ENCODE measurements at places on chromosomes 3 and 15.

- DNase-seq, result no peak
Measured at GRCh38 chr3:175716446-175716845, 857.3 kb downstream of the NAALADL2 start.

DNA sequence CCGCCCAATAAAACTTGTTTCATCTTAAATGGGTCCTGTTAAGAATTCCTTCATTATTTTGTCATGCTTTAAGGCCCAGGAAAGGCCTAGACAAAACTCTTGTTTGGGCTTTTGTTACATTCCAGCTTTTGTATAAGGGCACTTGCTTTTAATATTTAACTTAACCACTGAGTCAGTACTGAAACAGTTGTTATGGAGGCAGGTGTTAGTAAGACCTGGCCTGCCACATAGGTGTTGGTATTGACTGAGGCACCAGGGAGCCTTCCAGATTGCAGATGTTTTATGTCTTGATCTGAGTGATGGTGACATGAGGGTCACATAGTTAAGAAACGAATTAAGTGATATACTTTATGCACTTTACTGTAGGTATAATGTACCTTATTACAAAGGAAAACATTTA, 274.9 kb upstream of the TGFBR2 start:
- DNase-seq, result peak; percentile 33

DNA sequence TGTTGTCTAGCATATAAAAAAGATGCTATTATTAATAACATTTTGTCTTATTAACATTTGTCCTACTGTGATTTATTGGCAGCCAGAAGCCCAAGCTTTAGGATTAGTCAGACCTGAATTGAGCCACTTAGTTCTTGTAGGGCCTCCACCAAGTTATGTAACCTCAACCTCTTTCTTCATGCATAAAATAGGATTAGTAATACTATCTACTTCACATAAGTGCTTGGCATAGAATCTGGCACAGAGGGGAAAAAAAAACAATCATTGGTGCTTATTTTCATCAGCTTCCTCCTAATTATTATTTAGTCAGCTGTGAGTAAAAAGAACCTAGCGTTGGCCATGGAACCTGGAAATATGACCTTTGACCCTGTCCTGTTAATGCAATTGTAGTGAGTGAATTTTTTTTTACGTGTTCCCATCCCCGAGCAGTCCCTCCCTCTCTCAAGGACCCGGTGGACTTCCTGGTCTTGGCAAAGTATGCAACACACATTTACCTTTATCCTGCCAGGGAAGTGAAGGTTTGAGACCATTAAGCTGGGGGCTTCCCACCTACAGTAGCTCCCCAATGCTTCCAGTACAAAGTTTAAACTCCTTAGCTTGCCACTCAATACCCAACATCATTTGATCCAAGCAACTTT, 136.8 kb downstream of the FHIT start:
- no peak for DNase-seq

DNA sequence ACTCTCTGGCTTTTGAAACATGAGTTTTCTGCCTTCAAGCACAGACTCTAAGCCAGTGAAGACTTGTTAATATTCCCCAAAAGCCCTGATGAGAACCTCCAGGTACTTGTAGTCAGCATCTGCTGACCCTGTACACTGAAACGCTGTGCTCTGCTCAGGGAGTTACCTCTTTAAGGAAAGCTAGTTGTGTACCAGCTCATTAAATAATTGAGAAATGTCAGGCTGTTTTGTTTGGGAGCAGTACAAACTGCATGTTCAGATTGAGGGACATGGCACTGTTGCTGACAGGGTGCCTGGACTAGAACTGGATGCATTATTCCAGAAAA, 21.7 kb downstream of the UPK1B start:
- DNase-seq, result no peak

- peak; percentile 56 for DNase-seq
Measured at GRCh38 chr15:73924171-73924921, 1.9 kb upstream of the LOXL1 start.

DNA sequence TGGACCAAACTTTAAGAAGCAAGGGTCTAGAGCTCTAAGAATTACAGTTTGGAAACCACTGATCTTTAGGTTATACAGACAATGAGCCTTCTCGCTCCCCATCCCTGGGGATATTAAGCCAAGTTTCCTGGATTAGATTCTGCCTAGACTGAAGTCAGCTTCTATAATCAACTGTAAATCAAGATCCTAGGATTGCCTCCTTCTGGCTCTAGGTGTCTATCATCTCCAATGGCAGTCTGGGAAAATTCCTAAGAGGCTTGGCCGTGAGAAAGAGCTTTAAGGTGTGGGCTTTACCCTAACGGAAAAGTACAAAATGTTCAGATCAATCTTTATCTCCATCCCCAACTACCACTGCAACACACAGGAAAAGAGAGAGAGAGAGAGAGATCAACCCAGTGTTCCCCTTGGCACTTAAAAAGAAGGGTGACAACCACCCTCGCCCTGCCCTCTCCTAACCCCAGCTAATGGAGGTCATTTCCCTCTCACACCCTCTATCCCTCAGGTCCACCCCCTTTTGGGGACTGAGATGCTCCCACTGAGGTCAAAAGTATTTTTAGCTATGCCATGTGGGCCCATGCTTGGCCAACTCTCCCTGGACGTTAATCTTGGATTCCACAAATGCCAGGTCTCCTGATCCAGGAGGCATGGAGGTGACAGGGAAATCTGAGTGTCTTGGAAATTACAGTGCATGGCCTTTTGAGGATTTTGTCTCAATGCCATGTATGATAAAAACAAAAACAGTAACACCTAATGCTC, 202.8 kb upstream of the BCL6 start:
- no peak for DNase-seq

- peak; percentile 8 for DNase-seq
Measured at GRCh38 chr3:45599984-45600650, 5.6 kb downstream of the LIMD1 start.

DNA sequence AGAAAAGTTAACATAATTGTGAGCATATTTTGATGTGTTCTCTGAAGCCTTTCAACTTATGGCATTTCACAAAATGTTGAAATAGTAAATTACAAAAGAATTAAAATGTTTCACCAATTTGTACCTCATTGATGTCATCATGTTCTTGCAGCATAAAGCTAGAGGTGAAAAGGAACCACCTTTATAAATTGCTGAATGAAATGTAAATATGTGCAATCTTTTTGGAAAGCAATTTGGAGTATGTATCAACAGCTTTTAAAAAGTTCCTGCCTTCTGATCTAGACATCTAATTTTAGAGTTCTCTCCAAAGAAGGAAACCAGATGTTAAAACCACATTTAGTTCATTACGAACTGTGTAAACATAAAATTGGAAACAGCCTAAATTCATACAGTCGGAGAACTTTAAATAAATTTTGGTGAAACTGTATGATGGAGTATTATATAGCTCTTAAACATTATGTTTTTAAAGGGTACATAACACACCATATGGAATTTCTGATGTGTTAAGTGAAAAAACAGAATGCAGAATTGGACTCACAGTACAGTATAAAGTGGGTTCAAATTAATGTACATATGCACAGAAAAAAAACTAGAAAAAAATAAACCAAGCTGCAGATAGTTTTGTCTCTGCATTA, 311.2 kb upstream of the NAALADL2 start:
- DNase-seq, result no peak

GRCh38 chr3:52314489-52314888, 1.6 kb upstream of the DNAH1 start:
- DNase-seq, result no peak

- DNase-seq, result no peak
Measured at GRCh38 chr3:35201211-35201610, 438.1 kb upstream of the ARPP21 start.

GRCh38 chr3:161409069-161409468, 37.8 kb upstream of the SPTSSB start:
- peak; percentile 14 for DNase-seq

- no peak for DNase-seq
Measured at GRCh38 chr15:40130118-40130517, 21.4 kb upstream of the BMF start.

GRCh38 chr3:128804811-128805155, 74.6 kb upstream of the ACAD9 start:
- no peak for DNase-seq

GRCh38 chr3:57949785-57950615, 58.2 kb upstream of the FLNB start:
- DNase-seq, result peak; percentile 61
